ENCODE measurements at places on chromosomes 3 and 15.

GRCh38 chr3:67655364-67656121, 1.1 kb upstream of the SUCLG2 start:
- no peak for DNase-seq

DNA sequence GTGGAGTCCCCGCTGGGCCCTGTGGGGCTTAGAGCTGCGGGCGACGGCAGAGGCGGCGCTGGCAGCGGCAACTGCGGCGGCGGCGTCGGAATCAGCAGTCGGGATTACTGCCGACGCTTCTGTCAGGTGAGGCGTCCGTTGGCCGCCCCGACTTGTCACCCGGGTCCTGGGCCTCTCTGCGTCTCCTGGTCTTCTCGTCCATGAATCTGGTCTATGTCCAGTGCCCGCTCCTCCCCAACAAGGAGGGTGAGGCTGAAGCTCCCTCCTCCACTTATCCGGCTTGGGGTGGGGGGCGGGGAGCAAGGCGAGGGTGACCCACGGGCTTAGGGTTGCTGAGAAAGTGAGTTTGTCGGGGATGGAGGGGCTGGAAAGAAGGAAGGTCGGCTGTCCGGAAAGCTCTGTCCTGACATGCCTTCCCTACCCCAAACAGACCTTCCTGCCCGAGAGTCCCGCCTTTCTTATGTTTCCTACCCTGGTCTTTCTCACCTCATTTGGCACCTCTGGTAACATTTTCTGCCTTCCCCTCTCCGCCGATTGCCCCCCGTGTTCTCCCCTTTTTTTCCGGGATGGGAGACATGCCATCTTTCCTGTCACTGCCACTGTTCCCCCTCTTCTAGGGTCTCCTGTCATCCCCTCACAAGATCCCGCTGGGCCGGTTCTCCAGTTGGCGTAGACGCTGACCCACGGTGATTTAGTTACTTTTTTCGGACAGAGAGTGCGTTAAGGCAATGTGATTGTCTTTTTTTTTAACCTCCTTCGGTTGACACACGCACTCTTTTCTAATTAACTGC, 520 bp downstream of the ZNF654 start:
- no peak for DNase-seq

GRCh38 chr3:145015253-145015652, 1043.6 kb downstream of the DIPK2A start:
- DNase-seq = no peak

DNA sequence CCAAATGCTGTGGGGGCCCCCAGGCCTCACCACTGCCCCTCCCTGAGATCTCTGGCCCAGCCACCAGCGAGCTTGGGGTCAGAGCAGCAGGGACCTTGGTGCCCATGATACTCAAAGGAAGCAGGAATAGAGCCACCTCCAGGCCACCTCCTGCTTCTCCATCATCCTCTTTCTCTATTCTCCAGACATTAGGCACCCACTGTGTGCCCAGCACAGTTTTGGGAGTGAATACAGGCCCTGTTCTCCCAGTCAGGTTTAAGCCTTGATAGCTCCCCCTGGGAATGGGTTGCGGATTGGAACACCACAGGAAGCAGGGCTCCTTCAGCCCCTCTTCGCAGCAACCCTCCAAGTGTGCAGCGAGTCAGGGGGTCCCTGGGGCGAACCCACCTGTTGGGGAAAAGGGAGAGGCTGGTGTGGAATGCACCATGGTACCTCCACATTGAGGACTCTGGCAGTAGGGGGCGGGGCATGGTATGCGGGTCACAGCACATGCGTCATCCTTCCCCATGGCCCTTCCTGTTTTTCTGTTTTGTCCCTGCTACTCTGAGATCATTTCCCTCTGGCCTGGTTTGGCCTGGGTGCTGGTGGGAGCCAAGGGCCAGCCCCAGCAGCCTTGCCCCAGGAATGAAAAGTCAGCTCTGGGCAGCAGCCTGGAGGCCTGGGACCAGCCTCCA, 14.2 kb upstream of the SEMA3B start:
- DNase-seq = no peak

- no peak for DNase-seq
Measured at GRCh38 chr15:86382341-86382740, 302.7 kb downstream of the AGBL1 start.

GRCh38 chr3:87792534-87793336, 266.1 kb downstream of the CGGBP1 start:
- peak; percentile 21 for DNase-seq

Measured in GM13976 (cell line).